Stimulated activated CD8-positive, alpha-beta memory T cell treated with anti-CD3 and anti-CD28 coated beads, Interleukin-7, amount 100 ng/mL, for 1 hour (primary cell): ENCODE measurements at places on chromosomes 2 and 18.

GRCh38 chr2:175175896-175176295, 5.6 kb downstream of the ATP5MC3 start:
- DNase-seq = no peak

GRCh38 chr2:138486363-138487198, 15.0 kb upstream of the SPOPL start:
- DNase-seq = no peak

DNA sequence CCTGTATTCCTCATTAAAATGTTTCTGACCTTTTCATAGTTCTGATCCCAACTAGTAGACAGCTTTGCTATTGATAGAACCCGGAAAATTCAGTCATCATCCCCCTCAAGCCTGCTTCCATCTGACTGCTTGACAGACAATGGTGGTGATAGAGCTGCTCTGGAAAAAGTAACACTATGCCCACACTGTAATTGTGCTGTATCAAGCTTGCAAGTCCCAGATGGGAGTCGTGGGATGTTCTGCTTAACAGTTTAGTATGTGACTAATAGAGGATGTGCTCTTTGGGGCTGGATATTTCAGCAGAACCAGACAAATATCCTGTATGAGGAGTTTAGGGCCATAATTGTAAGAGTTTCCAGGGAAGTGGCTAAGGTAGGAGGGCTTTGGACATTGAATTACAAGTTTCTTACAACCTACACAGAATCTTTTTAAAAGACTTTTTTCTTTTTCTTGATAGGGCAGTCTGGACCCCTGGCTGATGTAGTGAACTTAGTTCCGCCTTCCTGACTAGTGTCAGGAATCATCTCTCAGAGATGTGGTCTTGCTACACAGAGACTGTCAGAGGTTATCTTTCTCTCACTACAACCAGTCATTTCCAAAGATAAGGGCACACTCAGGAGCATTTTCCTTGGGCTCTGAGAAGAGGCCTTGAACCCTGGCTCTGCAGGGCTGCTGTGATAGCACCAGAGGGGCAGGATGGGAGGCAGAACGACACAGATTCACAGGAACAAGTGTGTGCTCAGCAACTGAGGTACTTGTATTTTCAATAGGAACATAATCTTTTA, 158.0 kb upstream of the RBMS1 start:
- DNase-seq = no peak

GRCh38 chr2:241373446-241373845, 17.4 kb downstream of the FARP2 start:
- no peak for DNase-seq

- no peak for DNase-seq
These were observed 748.2 kb upstream of the ACVR2A start for GRCh38 chr2:147096671-147097070.

DNA sequence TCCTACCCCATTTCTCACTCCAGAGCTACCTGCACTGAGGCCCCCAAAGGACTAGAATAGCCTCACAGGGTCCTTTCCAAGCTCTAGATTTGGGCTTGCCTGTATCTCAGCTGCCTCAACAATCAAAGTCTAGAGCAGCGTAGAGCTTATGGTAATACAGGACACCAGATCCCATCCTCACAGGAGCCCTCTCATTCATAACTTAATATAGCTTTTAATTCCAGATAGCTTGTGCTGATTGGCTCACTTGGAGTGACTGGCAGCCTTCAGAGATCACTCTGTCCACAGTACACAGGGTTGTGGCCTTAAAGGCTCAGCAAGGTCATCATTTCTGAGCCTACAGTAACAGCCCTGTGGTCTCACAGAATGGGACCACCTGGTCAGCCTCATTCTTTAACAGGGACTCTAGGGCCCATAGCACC, 51.4 kb downstream of the ZFP36L2 start:
- no peak for DNase-seq

DNA sequence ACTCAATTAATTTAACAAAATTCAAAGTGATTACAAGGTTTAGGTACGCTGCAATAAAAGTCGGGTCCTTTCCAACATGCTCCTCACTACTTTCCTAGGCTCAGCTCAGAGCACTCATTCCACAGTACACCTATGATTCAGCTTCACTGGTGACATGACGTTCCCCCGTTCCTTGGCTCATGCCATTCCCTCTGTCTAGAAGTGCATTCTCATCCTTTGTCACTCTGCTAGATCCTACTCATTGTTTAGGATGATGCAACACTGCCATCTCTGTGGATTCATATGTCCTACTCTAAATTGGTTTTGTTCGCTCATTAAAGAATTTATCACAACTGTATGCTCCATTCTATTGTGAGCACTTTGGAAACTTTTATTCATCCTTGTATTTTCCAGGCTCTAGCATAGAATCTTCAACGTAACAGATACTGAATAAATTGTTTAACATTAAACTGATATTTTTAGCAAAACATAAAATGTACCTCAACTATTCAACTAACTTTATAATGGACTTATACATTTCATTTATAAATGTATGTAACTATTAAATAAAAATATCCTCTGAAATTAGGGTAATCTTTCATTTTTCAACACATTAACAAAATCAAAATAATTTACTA, 78.6 kb downstream of the FAM228A start:
- no peak for DNase-seq

DNA sequence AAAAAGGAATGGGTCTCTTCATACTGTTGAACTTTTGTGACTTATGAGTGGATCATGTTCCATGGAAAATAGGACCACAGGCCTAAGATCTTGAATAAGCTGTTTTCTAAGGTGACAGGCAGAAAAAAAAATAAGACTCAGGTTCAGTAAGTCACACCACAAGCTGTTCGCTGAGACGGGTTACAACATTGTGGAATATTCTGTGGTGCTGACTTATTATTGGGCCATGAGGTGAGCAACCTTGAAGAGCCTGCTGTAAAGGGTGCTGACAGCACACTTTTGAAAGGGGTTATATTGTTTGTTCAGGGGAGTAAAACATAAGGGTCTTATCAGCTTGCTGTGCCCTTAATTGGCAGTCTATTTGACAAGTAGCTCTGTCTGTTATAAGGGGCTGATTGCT, 439.8 kb upstream of the SLC14A2 start:
- DNase-seq = no peak

DNA sequence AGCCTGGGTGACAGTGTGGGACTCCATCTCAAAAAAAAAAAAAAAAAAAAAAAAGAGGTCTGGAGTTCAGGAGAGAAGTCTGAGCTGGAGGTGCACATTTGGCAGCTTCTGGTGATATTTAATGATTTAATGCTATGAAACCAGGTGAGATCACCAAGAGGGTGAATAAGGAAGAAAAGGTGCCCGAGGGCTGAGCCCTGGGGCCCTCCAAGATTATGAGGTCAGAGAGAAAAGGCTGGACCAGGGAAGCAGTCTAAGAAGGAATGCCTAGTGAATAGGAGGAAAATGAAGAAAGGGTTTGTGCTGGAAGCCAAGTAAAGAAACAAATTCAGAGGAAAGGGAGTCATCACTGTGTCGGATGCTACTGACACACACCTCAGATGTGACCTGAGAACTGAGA, 88.0 kb upstream of the PELI1 start:
- no peak for DNase-seq

DNA sequence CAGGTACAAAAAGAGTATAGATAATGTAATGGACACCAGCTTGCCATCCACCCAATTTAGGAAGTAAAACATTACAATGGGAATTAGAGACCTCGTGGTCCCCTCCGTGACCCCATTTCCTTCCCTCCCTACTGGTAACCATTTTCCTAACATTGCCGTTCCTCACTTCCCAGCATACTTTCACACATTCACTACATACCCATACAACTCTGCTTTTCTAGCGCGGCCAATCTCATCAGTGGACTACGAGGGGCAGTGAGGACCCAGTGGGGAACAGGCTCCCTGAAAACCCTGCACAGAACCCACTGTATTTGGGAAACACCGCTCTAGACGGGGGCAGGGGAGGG, 1.1 kb downstream of the ENOSF1 start:
- DNase-seq = no peak
